ENCODE measurements at places on chromosomes 16 and 17.

DNA sequence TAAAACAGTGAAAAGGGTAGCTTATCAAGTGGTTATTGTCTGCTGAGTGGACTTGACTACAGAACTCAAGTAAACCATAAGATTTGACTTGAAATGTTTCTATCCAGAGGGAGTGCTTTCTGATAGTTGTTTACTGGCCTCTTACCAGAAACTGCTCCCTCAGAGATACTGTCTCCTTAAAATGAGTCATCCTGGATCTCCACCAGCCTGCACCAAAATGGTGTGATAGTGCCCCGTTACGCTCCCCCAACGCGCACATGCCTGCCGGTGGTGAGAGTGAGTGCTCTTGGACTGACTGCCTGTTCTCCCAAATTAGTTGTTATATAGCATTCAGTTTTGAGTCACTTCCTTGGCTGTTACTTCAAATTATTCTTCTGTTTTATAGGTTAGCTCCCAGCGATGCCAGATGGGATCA lies 22.9 kb downstream of the PRCD start:
- no peak for DNase-seq

DNA sequence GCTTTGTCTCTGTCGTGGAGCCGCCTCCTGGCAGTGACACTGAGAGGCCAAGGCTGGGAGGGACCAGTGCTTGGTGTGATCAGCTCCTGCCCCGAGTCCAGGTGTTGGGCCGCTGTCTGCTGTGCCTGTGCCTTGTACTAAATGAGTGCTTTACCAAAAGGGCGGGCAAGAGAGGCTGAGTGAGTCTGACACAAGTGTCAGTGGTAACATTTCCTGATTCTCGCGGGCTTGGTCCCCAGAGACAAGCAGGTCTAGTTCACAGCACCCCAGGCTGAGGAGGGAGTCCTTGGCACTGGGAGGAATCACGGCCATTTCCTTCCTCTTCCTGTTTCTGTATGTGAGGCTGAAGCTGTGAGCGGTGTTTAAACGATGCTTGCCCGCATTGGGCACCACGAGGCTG lies 30.2 kb downstream of the PLD6 start:
- DNase-seq, result no peak

DNA sequence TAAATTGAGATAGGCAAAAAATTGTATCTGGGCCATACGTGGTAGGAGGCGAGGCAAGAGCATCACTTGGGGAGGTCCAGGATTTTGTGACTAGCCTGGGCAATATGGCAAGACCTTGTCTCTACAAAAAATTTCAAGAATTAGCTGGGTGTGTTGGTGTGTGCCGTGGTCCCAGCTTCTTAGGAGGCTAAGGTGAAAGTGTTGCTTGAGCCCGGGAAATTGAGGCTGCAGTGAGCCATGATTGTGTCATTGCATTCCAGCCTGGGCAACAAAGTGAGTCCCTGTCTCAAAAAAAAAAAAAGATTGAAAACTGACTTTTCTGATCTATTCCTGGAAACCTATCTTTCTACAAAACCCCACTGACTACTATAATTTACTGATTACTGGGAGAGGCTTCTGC lies 26.7 kb downstream of the CDK12 start:
- DNase-seq, result no peak

- DNase-seq, result no peak
Observed at GRCh38 chr16:83472776-83473501, 334.8 kb upstream of the HSBP1 start.

DNA sequence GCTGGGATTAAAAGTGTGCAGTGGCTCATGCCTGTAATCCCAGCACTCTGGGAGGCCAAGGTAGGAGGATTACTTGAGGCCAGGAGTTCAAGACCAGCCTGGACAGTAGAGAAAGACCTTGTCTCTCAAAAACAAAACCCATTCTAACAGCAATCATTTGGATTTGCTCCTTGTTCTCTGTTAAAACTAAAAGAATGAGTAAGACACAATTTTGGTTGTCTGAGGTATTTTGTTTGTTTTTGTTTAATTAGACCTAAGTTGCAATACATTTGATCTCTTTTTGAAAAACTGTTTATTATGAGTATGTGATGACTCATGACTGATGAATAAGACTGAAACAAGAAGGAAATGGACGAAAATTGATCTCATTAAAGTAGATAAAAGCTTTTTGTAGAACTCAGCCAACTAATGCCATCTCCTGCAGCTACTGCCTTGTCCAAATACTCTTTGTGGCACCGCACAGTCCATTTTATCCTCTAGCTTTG lies 29.0 kb downstream of the GLG1 start:
- no peak for DNase-seq

All from mesenteric fat pad (tissue), 1 donor.